Activated T-helper 17 cell treated with anti-CD3 and anti-CD28 coated beads, Interleukin-2, amount 50 U/mL, for 72 hours (primary cell): ENCODE measurements at places on chromosomes 13 and 19.

DNA sequence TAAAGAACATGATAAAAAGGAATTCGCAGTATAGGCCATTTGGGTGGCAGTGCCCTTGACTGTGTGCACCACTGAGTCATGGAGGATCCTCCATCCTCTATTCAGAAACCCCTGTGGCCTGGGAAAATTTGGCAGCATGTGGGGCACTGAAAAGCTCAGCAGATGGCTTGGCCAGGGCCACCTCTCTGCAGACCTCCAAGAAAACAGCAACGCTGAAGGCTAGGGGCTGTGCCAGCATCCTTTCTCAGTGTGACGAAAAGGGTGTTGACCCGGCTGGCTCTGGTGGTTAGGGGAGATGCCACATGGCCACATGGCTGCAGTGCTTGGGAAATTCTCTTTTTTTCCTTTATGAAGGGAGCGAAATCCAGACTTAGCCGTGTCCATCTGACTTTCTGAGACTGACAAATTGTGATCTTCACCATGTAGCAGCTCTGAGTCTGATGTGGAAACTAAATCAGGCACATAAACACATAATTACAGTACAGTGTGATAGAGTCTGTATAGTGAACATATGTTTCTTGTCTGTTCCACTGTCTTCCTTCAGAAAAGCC lies 178.0 kb downstream of the KCTD12 start:
- ATAC-seq: no peak

GRCh38 chr13:25473864-25474263 lies 102.1 kb downstream of the ATP8A2 start:
- ATAC-seq: no peak

- no peak for ATAC-seq
Measured at GRCh38 chr13:80840316-80840976, 499.5 kb upstream of the SPRY2 start.

- no peak for ATAC-seq
Measured at GRCh38 chr13:110264685-110265275, 42.2 kb downstream of the COL4A1 start.

- ATAC-seq: no peak
Measured at GRCh38 chr19:582497-583197, 7.0 kb upstream of the HCN2 start.

GRCh38 chr13:104140552-104140951 lies 1074.3 kb upstream of the SLC10A2 start:
- no peak for ATAC-seq

GRCh38 chr13:43058318-43058674 lies 34.9 kb downstream of the DNAJC15 start:
- peak; percentile 66 for ATAC-seq

- ATAC-seq: no peak
Measured at GRCh38 chr13:32824675-32825074, 191.5 kb upstream of the KL start.

GRCh38 chr19:58268344-58268743 lies 10.4 kb upstream of the ZNF8 start:
- ATAC-seq: no peak

DNA sequence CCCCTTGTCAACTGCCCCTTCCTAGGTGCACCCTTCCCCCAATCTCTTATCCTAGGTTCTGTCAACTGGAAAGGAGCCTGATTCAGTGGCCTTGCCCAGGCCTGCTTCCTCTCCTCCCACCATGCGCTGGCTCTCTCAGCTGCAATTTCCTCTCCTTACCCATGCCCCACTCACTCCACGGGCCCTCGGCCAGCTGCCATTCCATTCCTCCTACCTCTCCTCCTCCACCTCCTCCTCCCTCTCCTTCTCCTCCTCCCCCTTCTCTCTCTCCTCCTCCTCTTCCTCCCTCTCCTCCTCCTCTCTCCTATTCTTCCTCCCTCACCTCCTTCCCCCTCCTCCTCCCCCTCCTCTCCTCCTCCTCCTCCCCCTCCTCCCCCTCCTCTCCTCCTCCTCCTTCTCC lies 9.6 kb upstream of the TIMM44 start:
- no peak for ATAC-seq

DNA sequence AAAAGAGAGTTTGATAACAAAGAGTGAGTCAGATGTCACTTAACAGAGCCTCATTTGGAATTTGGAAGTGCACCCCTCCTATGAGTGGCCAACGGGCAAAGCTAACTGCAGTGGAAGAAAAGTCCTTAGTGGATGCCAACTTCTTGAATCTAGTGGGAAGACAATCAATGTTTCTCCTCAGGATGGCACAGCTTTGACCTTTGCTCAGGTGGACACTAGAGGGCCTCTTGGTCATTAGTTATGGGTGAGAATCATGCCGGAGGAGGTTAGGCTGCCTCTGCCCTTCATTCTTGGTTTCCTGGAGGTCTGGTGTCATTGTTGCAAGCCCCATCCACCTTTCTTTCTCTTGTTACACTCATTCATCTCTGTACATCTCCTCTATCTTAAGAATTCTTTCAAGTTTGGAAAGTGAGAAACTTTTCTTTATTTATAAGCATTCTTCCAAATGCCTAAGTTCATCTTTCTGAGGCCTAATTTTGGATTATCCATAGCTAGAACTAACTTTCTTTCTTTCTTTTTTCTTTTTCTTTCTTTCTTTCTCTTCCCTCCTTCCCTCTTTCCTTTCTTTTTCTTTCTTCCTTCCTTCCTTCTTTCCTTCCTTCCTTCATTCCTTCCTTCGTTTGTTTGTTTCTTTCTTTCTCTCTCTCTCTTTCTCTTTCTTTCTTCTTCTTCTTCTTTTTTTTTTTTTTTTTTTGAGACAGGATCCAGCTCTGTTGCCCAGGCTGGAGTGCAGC lies 327.2 kb upstream of the TSHZ3 start:
- no peak for ATAC-seq

GRCh38 chr19:9877780-9878510 lies 42.8 kb downstream of the PIN1 start:
- ATAC-seq: no peak

GRCh38 chr13:78884571-78884970 lies 225.6 kb upstream of the OBI1 start:
- no peak for ATAC-seq

DNA sequence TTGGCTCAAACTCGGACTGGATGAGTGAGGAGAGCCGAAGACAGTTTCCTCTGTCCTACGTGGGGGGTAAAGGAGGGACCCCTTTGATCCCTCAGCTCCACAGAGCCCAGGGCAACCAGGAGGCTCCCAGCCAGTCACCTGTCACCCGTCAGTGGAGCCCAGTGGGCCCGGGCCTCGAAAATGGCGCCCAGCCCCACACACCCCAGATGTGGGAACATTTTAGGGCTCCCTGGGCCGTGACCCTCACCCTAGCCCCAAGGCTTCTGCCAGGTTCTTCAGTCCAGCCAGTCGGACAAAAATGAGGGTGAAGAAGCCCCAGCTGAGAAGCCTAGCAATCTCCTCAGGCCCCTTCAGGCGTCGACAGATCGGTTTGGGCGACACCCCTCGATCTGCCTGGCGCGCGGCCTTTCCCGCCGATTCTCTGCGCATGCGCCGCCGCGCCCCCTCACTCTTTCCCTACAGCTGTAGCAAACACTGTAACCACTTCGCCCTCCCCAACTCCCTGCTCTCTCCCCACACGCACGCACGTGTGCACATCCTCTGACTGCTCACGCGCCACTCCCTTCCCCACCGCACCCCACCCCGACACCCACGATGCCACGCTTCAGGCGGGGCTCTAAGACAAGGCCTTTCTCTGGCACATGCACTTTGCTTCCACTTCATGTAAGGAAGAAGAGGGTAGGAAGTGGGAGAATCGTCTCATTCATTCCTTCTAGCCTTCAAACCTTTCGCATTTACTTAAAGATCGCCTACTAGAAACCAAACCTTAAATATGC lies at the start of gene SLC6A16:
SLC6A16 (minus strand) TSS at position 391 of the 776 bp plus-strand sequence. CDS start 13,844 bp downstream, outside the sequence.
- ATAC-seq: no peak

- ATAC-seq: peak; percentile 83
Measured at GRCh38 chr13:23321535-23322241, 111.8 kb downstream of the SACS start.

GRCh38 chr19:57559008-57559403 lies 657 bp downstream of the ZNF550 start:
- ATAC-seq: peak; percentile 37

- ATAC-seq: no peak
Measured at GRCh38 chr19:11541238-11541637, 2.6 kb downstream of the CNN1 start.

- peak; percentile 83 for ATAC-seq
Measured at GRCh38 chr13:113145911-113146598, 12.4 kb upstream of the PROZ start.

DNA sequence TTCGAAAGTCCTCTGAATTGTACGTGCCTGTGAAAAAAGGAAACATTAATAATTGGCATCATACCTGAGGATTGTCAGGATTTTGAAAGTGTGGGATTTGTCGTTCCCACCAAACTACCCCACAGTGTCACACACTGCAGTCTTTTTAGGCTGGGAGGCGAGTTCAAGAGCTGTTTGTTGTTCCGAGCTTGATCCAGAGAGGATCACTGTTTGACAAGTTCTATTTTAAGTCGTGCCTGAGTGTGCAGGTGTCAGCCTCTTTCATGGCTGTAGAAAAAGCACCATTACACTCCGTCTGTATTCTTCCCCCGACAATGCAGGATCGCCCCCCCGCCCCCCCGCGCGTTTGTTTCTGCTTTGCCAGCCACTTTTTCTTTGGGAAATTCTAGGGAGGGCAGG lies 635 bp upstream of the NBEA start:
- ATAC-seq: no peak

DNA sequence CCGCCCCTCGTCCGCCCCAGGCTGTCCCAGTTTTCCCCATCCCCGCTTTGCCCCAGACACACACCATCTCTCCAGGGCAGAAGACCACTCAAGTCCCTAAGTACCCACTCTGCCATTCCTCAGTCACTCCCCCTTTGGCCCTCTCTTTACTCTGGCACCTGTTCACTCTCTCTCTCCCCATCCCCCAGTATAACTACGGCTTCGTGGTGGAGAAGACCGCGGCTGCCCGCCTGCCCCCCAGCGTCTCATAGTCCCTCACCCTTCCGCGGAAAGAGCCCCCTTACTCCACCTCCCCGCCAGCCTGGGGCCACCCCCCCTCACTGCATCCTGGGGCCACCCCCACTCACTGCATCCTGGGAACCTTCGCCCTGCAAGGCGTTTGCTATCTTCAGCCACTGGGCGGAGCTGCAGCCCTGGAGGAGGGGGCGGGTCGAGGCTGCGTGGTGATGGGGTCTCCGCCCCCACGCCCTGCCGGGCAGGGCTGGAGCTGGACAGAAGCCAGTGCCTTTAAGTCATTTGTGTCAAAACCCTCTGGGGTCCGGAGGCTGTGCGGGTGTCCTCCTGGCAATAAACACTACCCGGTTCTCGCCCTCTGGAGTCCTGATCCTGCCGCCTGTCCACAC lies 5.0 kb downstream of the MVB12A start:
- peak; percentile 45 for ATAC-seq

DNA sequence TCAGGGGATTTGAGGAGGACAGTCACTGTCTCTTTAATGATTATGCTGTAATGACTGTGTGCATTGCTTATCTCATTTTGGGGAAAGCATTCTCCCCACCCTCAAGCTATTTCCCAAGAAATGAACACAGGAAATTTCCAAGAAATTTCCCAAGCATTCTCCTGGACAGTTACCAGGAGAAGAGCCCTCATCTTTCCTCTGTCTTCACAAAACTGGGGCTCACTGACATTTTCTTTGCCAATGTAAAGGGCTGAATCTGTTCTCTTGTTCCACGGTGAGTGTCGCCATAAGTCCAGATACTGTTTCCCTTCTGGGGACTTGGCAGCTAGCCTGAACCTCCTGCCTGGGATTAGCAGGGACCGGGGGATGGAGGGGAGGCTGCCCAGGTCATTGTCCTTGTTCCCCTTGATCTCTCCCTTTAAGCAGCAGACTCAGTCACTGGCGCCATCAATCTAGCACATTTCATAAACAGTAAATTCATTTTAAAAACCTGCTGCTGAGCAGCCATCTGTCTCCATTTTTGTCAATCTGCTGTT lies 172.8 kb downstream of the DNAJC15 start:
- ATAC-seq: no peak
